ENCODE measurements at places on chromosomes 16 and 17.

- no peak for DNase-seq
These were observed 113.7 kb upstream of the ZKSCAN2 start for GRCh38 chr16:25371342-25371741.

DNA sequence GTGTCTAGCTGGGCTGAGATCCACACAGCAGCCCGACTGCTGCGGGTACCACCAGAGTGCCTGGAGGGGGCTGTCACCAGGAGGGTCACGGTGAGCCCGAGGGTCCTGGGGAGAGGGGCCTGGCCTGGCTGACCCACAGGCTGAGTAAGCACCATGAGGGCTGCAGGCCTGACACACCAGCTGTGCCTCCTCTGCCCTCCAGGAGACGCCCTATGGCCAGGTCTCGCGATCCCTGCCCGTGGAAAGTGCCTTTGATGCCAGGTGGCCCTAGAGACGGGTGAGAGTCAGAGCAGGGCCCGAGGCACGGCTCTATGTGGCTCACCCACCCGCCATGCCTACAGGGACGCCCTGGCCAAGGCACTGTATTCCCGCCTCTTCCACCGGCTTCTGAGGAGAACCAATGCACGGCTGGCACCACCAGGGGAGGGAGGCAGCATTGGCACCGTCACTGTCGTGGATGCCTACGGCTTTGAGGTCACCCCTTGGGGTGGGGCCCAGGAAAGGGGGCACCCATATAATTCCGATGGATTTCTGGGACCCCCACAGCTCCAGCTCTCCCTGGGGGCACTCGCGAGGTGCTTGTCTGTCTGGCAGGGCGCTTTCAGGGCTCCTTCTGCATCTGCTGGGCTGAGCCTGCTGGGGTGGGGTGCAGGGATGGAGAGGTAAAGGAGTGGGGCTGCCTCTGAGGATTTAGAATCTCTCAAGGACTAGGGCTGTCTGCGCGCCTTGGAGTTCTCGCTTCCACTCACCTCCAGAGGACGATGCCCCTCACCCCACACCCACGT lies 7.1 kb downstream of the MYO15B start:
- no peak for DNase-seq

DNA sequence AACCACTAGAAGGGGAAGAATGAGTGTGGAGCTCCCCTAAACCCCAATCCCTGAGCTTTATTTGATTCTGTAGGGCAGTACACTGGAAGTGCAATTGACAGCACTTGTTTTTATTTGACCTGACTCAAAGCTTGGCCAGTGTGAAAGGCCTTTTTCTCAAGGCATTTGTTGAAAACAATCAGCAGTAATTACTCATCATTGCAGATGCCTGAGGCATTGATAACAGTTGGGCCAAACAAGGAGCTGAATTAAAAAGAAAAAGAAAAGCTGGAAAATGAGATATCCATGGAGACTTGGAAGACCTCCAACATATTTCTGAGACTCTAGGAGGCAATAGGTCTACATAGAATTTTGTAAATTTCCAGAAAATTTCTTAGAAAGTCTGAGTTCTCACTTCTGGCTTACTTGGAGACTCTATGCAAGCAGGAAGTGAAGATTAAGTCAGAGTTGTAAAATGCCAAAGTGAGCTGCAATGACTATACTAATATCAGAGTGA lies 200.8 kb upstream of the KCNJ16 start:
- peak; percentile 93 for DNase-seq

DNA sequence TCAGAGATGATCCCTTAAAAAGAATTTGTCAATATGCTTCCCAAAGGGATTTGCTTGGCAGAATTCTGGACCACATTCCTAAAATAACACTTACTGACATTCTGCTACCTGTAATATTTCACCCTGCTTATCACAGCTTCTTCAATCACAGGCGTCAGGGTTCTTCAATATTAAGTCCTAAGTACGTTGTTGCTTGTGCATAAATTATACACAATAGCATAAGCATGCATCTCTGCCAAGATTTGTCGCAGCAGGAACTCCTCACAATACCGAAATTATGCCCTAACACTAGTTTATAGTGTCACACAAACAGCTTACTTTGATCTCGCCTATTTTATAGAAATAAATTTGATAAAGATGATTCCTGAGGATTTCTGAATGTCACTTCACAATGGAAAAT lies 48.9 kb downstream of the UBE2G1 start:
- DNase-seq: no peak

DNA sequence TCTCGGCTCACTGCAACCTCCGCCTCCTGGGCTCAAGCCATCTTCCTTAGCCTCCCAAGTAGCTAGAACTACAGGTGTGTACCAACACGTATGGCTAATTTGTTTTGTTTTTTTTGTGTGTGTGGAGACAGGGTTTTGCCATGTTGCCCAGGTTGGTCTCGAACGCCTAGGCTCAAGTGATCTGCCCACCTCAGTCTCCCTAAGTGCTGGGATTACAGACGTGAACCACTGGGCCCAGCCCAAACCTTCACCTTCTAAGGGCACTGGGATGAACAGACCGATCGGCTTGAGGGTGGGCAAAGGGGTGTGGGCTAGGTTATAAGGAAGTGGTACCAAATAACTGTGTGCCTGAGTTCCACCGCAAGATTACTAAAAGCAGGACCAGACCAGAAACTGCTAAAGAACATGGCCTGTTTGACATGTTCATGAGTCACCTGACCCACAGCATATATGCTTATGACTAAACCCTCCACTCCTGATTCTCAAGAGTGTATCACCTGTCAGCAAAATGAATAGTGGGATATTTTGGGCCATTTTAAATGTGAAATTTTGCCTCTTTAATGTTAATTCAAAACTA lies 8.1 kb downstream of the TMEM97 start:
- DNase-seq: no peak

Measured in cardiac fibroblast (primary cell).